Occipital lobe (tissue), 3 donors: ENCODE measurements at places on chromosomes 4 and X. TPM values are rescaled to one million over a fixed set of nuclear protein-coding genes. Genes with fewer than 3 reads are reported as not detected.

DNA sequence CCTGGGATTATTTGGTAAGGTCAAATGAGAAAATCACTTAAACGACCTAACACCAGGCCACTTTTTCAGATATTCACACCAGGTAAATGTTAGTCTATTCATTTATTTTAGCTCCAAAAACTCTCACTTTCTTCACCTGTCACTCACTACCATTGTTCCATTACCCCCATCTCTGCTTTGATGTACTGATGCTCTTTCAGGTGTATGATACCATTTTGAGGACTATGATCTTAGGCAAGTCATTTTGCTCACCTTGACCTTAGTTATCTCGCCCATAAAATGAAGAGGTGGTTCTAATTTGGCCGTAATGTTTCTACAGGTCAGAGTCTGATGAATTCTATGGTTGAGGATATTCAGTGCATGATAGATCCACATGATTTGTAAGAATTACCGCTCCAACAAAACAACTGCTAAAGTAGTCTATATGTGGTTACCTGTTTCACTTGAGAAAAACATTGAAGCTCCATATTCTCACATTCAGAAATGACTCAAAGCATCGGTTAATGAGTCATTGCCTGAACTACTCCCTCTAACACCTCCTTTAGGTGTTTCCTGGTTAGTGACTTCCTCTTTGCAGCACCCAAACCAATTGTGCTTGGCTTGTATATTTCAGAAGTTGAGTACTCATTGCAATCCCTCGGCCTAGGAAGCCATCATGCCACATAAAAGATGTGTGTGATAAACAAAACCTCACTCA lies 4.5 kb downstream of the DTHD1 start:
- no peak for DNase-seq

DNA sequence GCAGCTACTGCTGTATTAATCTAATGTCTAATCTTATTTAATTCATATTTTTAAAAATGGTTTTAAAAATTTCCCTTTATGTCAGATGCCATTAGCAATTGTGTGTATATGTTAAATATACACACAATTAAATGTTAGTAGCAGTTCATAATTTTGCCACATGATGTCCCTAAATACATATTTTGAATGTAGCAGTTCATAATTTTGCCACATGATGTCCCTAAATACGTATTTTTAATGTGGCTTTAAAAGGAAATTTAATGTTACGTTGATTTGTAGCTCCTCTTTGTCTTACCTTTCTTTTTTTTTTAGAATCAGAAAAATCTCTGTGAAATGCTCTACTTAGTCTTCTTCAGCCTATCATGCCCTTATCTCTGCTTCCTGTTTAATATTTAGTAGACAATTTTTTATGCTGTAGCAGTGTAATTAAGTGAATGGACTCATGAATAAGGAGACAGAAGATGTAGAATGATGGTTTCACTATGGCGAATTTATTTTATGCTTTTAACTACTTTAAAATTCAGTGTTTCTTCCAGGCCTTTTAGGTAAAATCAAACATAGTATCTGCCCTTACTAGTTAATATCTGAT lies 26.1 kb downstream of the RBM46 start:
- DNase-seq: no peak

GRCh38 chr4:6608758-6609414 lies 31.6 kb upstream of the MRFAP1 start:
- peak; percentile 36 for DNase-seq

- no peak for DNase-seq
These were observed 132.9 kb upstream of the PTCHD1 start for GRCh38 chrX:23201706-23202105.

Gene LIMCH1
- 175 TPM for total RNA-seq

Gene TCEAL5
- total RNA-seq: 7.2 TPM
